ENCODE measurements at places on chromosomes 5 and 9. TPM values are rescaled to one million over a fixed set of nuclear protein-coding genes. Genes with fewer than 3 reads are reported as not detected.

SH3TC2 gene
- total RNA-seq: 5.1 TPM

PPIC gene
- total RNA-seq: 42.9 TPM

GMCL2 gene
- not detected for total RNA-seq

LHX6 gene
- total RNA-seq: 5.4 TPM

CATSPER3 gene
- total RNA-seq: not detected

LTC4S gene
- not detected for total RNA-seq

EPB41L4B gene
- 5.8 TPM for total RNA-seq

MACIR gene
- total RNA-seq: 10.5 TPM

ASTN2 gene
- total RNA-seq: 7.9 TPM

DNA sequence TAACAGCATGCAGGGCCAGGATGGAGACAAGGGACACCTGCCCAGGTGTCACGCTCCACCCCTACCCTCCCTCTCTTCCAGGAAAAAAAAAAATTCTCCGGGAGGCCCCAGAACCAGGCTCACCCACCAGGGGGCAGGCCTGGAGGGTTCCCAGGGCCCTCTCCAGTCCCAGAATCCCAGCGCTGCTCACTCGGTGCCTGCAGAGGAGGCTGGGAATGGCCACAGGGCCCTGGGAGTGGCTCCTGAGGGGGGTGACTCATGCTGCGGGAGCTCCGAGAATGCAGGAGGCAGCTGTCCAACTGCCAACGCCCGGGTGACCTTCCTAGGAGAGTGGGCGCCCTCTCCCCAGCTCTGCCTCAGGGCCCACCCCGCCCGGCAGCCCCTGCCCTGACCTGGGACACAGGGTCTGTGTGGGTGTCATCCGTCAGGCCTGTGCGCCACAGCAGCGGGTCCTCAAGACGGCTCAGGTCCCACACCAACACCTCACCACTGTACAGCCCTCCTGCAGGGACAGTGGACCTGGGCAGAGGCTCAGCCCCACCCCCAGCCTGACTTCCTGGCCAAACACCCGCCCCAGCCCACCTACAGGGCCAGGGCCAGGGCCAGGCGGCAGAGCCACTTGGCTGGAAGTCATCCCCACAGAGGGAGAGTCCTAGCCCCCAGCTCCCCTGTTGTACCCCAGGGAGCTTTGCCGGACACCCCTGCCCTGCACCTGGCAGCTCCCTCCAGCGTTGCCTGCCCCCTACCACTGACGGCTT, 21.2 kb downstream of the DYNC2I2 start:
- DNase-seq: peak; percentile 91

- DNase-seq: no peak
Measured at GRCh38 chr9:131986089-131986488, 93.6 kb downstream of the MED27 start.

DNA sequence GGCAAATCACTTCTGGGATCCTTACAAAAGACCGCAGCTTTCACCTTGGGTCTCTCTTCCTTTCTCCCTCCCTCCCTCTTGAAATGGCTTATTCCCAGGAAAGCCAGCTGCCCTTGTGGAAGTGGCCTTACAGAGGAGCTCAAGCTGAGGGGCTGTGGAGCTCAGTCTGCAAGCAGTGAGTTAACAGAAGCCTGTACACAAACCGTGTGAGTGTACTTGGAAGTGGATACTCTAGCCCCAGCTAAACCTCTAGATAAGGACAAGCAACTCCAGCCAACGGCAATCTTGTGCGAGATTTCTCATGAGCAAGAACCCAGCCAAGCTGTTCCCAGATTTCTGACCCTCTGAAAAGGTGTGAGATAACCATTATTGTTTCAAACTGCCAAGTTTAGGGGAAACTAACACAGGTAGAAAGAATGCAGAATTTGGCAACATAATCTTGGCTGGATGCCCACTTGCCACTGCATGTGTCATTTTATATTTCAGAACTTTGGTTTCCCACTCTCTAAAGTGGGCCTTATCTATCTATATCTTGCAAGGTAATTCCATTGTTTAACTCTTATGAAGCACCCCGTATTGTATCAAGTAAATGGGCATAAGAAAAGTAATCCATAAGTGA, 85.6 kb downstream of the CDH18 start:
- no peak for DNase-seq

DNA sequence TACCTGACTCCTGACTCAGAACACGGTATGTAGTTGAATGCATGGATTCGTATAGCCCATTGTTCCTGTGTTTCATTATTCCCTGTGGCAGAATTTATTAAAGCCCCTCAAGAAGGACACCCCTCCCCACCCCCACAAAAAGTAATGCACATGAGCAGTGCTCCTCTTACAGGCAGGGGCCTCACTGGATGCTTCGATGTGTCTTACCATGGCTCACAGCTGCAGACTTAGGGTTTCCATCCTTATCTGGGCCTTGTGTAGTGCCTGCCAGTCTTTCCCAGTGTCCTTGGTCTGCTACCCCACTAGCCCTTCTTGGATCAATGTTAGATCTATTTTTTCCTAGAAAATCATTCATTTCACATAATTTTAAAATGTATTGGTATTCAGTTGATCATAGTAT, 14.9 kb downstream of the EXOSC3 start:
- no peak for DNase-seq

- peak; percentile 2 for DNase-seq
Measured at GRCh38 chr5:19988457-19988856, 457 bp upstream of the CDH18 start.

GRCh38 chr9:27499451-27499850, 24.6 kb upstream of the IFNK start:
- DNase-seq: no peak

DNA sequence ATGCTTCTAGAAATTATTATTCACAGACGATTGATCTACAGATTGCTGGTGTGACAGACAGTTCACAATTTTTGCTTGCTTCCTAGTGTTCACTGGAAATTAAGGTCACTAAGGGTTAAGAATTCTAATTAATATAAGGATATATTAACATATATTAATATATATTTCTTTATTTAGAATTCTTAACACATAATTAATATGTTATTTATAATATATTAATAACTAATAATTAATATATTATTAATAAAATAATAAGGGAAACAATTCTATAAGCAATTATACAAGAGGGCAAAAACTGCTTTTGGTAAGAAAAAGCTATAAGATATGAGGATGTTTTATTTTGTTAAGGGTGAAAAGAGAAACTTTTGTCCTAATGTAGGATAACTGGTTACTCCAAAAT, 56.3 kb downstream of the PDE6A start:
- DNase-seq: no peak

DNA sequence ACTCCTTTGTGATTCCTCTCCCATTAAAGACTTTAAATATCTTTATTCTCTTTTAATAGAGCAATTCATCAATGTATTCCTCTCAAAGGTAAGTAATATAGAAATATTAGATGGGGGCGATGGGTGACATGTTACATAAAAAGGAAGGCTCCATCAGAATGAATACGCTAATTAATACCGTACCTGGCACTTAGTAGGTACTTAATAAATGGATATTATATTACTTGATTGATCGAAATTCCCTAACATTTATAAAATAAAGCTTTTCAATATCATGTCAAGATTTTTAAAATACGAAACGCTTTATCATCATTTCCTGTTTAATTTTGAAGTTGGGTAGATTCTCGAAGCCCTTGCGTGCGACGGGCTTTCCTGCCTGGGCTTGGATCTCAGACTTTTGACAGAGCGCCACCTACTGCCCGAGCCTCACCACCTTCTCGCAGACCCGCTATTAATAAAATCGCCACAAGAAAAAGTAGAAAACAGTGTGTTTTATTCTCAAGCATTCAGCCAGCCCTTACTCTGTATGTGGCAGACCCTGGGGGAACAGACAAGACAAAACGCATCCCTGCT, 99.4 kb downstream of the C5orf15 start:
- peak; percentile 92 for DNase-seq

DNA sequence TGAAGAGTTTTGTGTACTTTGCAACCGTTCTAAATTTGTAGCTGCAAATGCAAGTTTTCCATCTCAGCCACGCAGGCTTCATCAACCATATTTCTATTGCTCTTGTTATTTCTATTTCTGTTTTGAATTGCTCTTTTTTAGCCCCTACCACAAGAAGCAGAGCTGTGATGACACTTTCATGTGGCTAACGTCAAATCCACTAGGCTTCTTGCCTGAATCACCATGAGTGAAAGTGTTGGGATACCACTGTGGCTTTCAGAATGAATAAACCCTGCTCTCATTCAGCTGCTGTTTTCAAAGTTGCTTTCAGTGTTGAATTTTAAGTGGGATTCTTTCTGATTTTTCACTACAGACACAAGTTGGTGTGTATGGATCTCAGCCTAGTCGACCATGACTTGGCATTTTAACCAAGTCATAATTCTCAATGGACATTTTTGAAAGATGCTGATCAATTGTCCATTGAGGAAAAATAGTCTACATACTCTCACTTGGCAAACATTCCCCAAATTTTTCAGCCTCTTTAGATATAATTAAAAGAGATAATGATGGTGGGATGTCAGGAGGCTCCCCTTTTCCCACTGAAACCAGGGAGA, 41.0 kb upstream of the MTAP start:
- DNase-seq: no peak

- peak; percentile 11 for DNase-seq
Measured at GRCh38 chr5:130526708-130527107, 622.4 kb downstream of the CHSY3 start.

GRCh38 chr5:172166030-172166826, 21.8 kb downstream of the STK10 start:
- DNase-seq: no peak

GRCh38 chr9:129404621-129405020, 216.3 kb downstream of the C9orf50 start:
- no peak for DNase-seq

GRCh38 chr5:106545325-106545724, 1125.4 kb downstream of the EFNA5 start:
- DNase-seq: no peak

DNA sequence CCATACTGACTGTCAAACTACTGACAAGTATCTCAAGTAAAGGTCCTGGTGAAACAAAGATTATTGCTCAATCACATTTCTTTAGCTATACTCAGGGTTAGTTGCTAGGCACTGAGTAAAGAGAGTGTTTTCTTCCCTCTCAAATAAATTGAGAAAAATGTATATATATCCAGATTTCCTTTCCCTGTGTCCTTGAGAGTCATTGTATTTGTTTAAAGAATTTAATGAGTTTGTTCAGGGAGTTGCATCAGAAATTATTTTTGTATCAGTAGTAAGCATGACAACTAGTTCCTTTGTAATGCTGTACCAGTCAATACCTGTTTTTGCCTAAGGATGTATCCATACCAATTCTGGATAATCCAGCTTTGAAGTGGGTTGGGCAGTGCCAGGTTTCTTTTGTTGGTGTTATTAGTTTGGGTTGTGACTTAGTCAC, 3.2 kb upstream of the ANKHD1 start:
- DNase-seq: peak; percentile 12

DNA sequence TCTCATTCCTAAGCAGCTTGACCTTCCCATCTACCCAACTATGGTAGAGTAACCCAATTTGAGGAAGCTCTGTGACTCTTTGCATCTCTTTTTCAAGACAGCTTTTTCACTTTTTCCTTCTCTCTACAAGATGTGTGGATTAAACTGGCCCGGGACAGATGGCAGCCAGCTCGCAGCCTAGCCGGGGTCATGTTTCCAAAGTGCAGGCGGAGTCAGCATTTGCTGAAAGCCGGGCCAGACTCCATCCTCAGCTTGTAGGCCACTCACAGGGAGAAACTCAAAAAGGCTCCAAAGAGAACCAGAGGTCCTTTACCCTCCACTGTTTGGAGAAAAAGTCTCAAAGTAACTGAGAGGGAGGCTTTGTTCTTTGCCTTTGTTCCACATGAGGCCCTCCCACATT, 286.8 kb upstream of the PANK3 start:
- DNase-seq: peak; percentile 75

- no peak for DNase-seq
Measured at GRCh38 chr9:81598811-81599210, 90.5 kb downstream of the TLE1 start.

DNA sequence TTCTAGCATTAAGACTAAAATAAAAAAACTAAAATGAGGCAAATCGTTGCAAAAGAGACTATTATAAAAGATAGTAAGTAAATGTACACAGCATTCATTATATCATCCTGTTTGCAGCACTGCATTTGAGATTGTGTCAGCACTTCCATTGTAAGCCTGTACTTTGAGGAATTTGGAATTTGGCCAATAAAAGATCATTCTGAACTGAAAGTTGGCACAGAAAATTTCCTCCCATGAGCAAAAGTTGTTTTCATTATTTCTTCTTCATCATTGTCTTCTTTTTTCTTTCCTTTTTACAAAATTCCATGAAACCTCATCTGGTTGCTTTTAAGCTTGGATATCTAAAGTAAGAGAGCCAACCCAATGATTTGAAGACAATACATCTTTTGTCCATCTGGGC, 199.3 kb upstream of the ADAMTSL1 start:
- DNase-seq: peak; percentile 73

DNA sequence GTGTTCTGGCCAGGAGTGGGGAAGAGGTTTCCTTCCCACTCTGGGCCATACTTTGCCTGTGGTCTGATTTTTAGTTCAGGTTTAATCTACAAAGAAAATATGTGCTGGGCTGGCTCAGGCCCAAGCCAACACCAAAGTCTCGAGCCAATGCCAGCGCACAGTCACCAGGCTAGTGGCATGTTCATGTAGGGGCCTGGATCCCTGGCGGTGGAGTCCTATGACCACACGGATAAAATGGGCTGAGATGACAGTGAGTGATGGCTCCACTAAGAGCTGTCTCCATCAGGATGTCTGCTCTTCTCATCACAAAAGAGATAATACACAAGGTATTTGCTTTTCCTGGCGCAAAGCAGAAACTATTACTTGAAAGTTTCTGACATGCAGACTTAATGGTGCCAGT, 92.9 kb upstream of the PTPN3 start:
- DNase-seq: no peak

- no peak for DNase-seq
Measured at GRCh38 chr5:116885825-116886224, 311.2 kb upstream of the SEMA6A start.

- DNase-seq: no peak
Measured at GRCh38 chr9:109139851-109140250, 20.1 kb upstream of the TMEM245 start.

GRCh38 chr5:131812371-131813160, 15.7 kb upstream of the FNIP1 start:
- no peak for DNase-seq

DNA sequence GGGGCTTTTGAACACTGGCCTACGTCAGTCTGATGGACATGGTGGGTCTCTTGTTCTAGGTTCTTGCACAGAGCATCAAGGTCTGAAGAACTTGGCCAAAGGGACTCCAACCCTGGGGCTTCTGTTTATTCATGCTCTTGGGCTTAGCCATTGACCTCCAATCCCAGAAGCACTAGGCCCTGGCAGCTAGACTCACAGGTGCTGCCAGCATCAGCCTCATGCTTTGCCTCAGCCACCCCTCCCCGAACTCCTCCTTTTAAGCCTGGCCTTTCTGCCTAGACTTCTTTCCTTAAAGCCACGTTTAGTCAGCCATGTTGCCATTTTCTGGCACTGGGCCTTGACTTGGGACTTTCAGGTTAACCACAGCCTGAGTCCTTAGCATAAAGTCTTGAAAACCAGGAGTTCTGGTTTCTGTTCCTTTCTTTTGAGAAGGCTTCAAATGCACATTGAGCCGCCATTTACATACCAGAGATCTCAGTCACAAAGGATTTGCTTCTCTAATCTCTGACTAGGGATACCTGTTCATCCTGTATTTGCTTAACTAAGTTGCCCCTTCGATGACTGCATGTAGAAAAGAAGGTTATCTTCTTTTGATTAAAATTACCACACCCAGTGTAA, 54.7 kb downstream of the ANGPTL2 start:
- peak; percentile 27 for DNase-seq

All from tongue (tissue), 3 donors.